ENCODE measurements at places on chromosomes 2 and 18.
A peak's percentile ranks its signal among the peaks of the same experiment; 100 is the strongest.

DNA sequence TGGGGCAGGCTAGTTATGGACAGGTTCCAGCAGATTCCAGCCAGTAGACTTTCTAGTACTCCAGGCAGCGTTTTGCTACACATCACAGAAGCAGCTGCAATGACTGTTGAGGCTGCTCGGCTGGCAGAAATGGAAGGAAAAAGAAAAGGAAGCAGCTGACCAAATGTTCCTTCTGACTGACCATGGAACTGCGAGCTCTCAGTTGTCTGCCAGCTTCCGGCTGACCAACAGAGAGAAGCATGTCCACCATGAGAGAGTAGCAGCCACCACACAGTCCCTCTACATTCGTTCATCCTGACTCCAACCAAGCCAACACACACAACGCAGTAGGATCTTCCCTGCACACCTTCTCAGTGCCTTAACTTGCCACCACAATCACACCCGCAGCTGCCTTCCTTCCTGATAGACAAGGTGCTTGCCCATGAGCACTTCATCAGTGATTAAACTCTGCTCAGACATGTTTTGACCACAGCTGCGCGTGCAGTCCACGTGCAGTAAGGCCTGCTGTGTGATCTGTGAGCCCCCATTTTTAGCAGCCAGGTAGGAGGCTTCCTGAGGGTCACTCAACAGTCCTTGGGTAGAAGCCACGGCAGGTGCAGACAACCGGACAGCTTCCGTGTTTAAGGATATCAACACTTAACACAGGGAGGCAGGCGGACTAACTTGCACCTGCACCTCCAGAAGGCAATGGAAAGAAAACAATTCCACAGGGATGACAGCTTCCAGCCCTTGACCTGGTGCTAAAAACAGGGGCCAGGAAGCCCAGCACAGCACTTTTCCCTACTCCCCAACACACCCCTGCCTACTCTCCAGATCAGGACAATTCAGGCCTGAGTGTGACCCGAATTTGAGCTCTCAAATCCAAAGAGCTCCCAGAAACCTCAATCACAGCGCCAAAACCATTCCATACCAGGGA is 996 bp downstream of the TGFBRAP1 start:
- peaks cover 8% of the 10 kb centered on the region for H3K4me1 ChIP-seq
- peak overlapping the region; percentile 63 for H3K27ac ChIP-seq
- H3K27me3 ChIP-seq = no peaks in the 10 kb centered on the region
- peak overlapping the region; percentile 24 for H3K4me3 ChIP-seq
- H3K36me3 ChIP-seq = no peaks in the 10 kb centered on the region

GRCh38 chr2:66925128-66925527 is 472.0 kb upstream of the ETAA1 start:
- no peak for DNase-seq
- H3K27ac ChIP-seq = no peak overlapping the region
- no peak overlapping the region for H3K4me3 ChIP-seq
- H3K36me3 ChIP-seq = no peaks in the 10 kb centered on the region

GRCh38 chr18:456361-457139 is 44.0 kb downstream of the COLEC12 start:
- H3K36me3 ChIP-seq = no peaks in the 10 kb centered on the region
- no peak for DNase-seq
- H3K4me3 ChIP-seq = no peak overlapping the region

DNA sequence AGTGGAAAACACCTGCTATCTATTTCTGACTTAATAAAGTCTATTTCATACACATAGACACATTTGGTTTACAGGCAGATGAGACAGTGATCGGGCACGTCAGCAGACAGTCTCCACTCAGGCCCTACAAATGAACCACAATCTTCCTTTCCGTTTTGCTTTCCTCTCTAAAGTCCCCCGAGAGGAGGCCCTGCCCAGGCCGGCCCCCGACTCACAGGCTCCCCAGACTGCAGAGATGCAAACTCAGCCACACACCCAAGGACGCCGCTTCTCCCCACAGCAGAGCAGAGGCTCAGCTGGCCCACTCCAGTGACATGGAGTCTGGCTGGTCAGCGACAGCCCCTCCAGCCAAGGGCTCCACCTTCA is 9.3 kb upstream of the MTERF4 start:
- H3K27me3 ChIP-seq = no peaks in the 10 kb centered on the region
- H3K4me1 ChIP-seq = no peaks in the 10 kb centered on the region
- H3K4me3 ChIP-seq = no peak overlapping the region
- DNase-seq = no peak
- H3K27ac ChIP-seq = no peak overlapping the region
- no peaks in the 10 kb centered on the region for H3K36me3 ChIP-seq

- no peak for DNase-seq
- H3K4me1 ChIP-seq = no peaks in the 10 kb centered on the region
- no peaks in the 10 kb centered on the region for H3K27me3 ChIP-seq
These were observed 7.9 kb downstream of the DES start for GRCh38 chr2:219426068-219426443.
